Keratinocyte (primary cell): ENCODE measurements at places on chromosomes 7 and 10.

- no peak for DNase-seq
Observed at GRCh38 chr7:31214751-31215150, 125.8 kb downstream of the NEUROD6 start.

GRCh38 chr10:70478191-70479164, at the start of gene PALD1:
Gene PALD1 (plus strand): TSS chr10:70478767. CDS start chr10:70525952, 47,185 bp downstream.
- no peak for DNase-seq

DNA sequence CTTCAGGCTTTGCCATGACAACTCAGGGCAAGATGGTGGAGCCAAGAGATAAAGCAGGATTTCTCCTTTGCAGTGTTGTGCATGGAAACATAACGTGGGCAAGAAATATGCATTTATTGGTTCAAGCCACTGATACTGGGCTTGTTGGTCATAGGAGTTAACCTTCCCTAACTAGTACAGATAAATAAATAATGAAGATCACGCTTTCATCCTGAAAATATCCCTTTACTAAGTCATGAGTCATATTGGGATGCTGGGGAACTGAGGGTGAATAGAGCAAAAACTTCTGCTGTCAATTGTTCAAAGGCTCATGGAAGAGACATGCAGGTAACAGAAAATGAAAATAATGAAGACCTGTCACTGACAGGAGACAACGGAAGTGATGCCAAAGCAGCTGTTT, 55.5 kb downstream of the TES start:
- DNase-seq, result no peak

DNA sequence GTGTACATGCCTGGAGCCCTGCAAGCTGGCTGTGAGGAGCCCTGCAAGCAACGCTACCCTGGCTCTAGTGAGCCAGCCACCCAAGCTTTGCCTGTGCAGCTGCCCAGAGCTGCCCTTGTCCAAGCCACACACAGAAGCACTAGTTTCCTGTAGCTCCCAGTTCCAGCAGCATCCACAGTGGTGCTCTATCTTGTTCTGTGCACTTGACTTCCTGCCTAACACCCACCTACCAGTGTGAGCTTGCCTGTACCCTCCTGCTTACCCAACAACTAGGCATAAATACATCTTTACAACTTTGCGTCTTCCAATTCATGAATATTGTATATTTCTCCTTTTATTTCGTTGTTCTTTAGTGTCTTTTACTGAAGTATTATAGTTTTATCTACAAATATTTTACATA, 32.2 kb upstream of the ZNF518A start:
- DNase-seq, result no peak
